MCF 10A (cell line): ENCODE measurements at places on chromosomes 5 and 9.

DNA sequence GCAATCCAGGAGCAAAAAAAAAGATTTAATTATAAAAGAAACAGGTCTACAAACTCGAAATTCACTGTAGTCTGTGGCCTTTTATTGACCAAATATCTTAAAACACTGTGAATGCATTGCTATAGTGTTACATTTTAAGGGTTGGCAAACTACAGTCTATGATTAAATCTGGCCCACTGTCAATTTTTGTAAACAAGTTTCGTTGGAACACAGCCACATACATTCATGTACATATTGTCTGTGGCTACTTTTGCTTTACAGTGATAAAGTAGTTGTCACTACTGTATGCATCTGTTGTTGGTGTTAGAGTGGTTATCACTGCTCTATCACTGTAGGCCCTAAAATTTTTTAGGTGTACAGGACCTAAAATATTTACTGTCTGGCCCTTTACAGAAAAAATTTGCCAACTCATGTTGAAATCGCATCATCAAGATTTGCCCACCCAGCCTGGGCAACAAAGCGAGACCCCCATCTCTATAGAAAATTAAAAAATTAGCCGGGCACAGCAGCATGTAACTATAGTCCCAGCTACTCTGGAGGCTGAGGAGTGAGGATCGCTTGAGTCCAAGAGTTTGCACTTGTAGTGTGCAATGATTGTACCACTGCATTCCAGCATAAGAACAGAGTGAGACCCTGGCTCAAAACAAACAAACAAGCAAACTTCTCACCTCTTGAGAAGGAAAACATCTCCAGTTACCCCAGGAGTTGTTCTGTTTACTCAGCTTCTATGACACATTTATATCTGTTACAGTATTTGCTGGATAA, 89.0 kb downstream of the ERBIN start:
- DNase-seq, result peak; percentile 5

- no peak for DNase-seq
Observed at GRCh38 chr5:180787711-180788431, 14.7 kb downstream of the MGAT1 start.

- no peak for DNase-seq
Observed at GRCh38 chr5:125564317-125564975, 818.0 kb upstream of the ZNF608 start.

GRCh38 chr5:53321073-53321472, 159.4 kb upstream of the FST start:
- no peak for DNase-seq

DNA sequence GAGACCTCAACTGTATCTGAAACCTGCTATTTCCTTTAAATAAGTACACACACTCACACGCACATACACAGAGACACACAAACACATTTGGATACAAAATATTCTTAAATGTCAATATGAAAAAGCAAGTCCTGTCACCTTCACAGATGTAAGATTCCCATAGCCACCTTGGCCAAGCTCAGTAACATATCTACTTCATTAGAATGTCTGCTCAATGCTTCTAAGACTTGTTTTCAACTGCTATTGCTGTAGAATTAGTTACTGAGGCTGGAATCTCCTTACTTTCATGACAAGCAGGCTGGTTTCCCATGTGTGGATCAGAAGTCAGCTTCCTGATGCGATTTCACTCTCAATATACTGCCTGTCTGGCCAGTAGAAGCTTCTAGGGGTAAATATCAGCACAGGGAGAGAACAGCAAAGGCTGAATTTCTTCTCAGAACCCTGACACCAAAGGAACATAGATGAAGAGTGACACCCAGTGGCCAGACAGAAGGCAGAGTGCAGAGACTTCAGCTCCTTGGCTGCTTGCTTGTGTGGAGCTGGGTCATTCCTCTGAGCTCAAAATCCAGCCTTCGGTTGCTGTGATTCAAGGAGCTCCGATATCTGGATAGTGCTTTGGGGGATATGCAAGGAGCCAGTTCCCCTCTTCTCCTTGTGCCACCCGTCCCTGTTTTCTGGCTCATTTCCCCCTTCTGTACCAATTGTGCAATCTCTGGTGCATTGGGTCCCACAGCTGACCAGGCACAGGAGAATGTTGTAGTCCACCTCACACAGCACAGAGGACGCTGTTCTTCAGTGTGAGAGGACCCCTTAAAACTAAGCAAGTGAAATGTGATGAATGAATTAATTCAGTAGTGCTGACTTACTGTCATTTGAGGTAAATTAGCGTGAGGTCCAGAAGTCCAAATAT, 26.6 kb upstream of the ABLIM3 start:
- peak; percentile 93 for DNase-seq

- peak; percentile 42 for DNase-seq
Observed at GRCh38 chr9:111828193-111828592, 33.5 kb upstream of the SHOC1 start.

- DNase-seq, result no peak
Observed at GRCh38 chr5:65821966-65822365, 100.0 kb downstream of the NLN start.

DNA sequence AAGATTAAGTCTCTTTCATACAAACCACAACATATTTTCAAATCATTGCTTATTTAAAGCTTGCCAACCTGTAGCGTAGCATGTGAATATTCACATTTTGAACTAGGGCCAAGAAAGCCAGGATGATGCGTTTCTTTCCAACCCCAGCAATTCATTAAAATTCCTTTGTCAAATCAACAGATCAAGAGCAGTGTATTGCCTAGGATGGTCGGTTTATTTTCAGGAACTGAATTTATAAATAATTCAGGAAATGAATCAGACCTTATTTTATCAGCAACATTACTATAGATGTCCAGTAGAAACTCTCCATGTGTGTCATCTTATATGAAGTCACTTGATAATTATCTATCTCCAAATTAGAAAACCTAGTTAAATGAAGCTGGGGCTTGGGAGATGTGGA, 13.2 kb upstream of the AUH start:
- no peak for DNase-seq
